Myocyte (in vitro differentiated cells): ENCODE measurements at places on chromosomes 2 and 18.
A peak's percentile ranks its signal among the peaks of the same experiment; 100 is the strongest.

DNA sequence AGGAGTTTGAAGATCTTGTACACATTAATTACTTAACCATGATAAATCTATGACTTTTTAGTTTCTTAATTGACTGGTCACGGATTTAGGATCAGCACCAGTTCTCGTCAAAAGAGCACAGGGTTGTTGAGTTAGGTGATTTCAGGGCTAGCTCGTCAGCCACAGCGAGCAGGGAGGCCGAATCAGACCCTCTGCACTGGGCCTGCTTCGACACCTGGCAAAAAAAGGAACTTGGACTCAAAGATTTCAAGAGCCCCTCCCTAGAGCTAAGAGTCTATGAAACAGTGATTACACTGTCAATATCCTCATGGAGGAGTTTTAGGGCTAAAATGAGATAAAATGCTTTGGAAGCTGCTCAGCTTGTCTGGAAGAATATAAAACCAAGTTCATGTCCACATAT, 4.6 kb upstream of the SERTAD2 start:
- DNase-seq = no peak

GRCh38 chr18:10322435-10322834, 132.0 kb upstream of the APCDD1 start:
- DNase-seq = peak; percentile 69

DNA sequence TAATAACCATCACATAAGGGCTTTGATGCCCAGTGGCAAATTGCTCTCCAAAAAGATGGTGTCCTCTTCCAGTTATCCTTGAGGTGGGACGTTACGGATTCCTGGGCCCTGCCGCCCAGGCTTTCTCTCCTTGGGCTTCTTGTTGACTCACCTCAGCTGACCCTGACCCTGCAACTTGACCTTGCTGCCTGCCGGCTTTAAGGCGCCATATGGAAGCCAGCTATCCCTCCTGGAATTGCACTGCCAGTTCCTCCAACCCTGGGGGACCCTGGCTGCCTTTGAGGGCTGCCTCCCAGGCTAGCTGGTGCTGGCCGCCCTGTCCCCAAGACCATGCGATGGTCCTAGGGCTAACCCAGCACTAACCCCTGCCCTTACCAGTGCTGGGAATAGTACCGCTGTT, 28.3 kb upstream of the B3GNT7 start:
- no peak for DNase-seq

GRCh38 chr18:64742898-64743297, 594.0 kb upstream of the LINC00305 start:
- no peak for DNase-seq

DNA sequence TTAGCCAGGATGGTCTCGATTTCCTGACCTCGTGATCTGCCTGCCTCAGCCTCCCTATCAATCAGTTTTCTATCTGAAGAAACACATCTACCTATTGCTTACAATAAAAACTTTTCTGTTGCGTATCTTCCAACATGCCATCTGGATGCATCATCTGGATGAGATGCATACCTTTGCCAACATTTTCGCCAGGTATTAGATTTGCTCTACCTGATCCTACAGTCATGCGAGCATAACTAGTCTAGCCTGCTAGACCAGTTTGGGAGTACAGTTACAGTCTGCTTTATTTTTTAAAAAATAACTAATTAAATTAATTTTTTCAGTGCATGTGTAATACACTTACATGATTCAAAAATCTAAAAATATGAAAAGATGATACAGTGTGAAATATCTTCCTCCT, 334.0 kb upstream of the MEX3C start:
- no peak for DNase-seq

- no peak for DNase-seq
Measured at GRCh38 chr2:174051068-174051467, 85.9 kb upstream of the SP3 start.

- no peak for DNase-seq
Measured at GRCh38 chr2:25797620-25798488, 80.4 kb downstream of the ASXL2 start.

DNA sequence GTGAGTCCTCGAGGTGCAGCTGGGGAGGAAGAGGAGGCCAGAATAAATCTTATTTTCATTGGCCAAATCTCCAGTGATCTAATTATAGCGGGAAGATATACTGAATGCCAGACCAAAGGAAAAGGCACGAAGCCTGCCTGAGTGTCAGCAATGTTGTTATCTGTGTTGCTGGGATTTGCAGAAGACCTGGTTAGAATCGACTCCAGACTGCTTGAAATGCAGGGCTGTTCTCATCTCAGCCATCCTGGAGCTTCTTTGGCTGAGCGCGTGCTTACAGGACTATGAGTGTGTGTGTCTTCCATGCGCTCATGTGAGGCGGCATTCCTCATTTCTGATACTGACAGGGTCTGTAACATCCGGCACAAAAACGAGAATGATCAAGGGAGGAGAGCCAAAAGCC, 81.2 kb downstream of the TSN start:
- no peak for DNase-seq

GRCh38 chr2:3575534-3576262, 638 bp downstream of the RPS7 start:
- peak; percentile 6 for DNase-seq

DNA sequence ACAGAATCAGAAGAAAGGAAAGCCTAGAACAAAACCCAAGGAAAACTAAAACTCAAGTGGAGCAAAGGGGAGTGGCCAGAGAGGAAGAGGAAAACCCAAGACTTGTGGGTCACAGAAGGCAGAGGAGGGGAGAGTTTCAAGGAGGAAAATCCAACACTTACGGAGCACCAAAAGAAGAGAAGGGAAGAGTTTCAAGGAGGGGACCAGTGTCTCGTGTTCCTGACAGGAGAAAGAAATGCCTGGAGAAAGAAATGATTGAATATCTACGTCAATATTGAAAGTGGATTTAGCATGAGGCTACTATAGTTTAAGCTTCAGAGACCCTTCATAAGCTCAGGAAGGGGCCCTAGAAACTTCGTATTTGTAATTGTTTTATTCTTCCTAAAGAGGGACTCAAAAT, 1.4 kb upstream of the MFSD6 start:
- no peak for DNase-seq

- no peak for DNase-seq
Measured at GRCh38 chr2:231391981-231392380, 3.5 kb upstream of the B3GNT7 start.

DNA sequence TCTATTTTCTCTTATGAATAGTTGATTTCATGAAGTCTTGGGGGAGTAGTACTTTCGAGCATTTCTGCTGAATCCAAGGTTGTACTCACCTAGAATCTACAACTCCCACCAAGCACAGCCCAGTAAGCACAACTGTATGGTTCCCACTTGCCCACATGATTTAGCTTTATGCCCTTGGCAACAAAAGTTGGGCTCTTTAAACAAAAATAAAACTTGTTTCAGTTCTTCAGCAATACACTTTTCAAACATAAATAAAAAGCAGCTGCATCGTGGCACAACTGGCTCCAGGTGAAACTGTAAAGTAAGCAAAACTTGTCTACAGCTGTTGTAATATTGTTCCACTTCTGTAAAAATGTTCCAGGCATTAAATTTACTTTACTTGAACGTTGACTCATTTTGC, 99.8 kb upstream of the FSIP2 start:
- no peak for DNase-seq

GRCh38 chr2:96233880-96234316, 25.3 kb upstream of the STARD7 start:
- DNase-seq = no peak

DNA sequence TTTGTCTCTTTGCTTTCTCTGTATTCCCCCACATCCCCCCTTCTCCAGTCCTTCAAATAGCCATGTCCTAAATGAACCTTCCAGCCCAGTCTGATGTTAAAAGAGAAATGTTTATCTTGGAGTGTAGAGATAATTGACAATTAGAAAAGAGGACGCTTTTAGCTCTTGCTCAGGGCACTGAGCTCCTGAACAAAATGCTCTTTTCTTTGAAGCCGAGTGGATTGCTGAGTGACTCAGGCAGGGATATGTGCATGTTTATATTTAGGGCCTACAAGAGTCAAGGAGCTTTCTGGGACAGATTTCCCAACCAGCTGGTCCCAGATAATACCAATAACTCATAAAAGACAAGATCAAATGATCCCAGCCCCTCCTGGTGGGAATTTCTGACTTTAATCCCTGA, 88.0 kb upstream of the SETBP1 start:
- peak; percentile 68 for DNase-seq
